ENCODE measurements at places on chromosomes 3 and 15.

GRCh38 chr15:23397779-23398178, 43.2 kb downstream of the GOLGA8S start:
- no peak for DNase-seq

DNA sequence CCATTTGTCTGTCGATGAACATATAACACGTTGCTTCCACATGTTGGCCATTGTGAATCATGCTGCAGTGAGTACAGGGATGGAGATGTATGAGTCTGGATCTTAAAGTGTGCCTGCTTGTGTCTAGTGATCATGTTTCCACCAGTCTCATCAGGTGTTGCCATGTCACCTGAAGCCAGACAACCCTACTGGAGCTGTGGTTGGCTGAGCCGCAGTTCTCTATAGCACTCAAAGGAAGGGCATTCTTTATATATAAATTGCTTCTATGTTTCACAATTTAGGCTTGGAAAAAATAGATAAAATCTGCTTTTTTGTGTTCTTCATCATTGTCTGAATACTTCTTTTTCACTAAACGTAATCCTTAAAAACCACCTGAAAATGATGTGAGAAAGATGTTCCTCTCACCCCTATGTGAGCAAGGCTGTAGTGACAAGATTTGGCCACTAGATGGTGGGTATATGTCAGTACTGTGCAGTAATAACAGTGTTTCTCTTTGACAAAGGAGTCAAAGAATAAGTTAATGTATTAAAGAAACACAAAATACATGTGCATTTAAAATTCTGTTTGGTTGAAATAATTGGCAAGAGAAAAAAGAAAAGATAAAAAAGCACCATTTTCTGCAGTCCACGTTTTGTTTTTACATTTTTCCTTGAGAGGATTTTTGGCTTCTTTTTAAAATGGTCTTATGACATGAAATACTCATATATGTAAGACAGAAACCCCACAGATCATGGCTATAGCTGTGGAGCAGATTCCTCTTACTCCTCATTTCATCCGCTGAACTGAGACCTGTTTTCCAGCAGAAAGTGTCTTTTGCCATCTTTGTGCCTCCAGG, 394.5 kb upstream of the DPPA4 start:
- peak; percentile 26 for DNase-seq

- DNase-seq: no peak
Measured at GRCh38 chr3:152193673-152194267, 75.0 kb upstream of the MBNL1 start.

- DNase-seq: no peak
Measured at GRCh38 chr3:81692766-81693165, 68.7 kb downstream of the GBE1 start.

DNA sequence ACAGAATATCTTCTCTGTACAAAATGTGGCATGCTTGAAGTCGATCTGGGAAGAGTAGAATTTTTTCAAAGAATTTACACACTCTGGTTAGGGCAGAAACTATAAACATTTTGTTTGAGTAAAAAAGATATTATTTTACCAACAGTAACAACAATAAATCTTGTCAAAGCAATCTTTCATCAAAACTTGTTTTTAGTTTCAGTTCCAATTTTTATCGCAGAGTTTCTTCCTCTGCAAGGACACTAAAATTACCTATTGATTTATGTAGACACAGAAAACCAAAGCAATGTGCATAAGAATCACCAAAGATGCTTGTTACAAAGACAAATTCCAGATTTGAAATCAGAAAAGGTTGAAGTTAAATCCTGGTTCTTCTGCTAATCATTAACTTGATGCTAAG, 61.9 kb downstream of the CGGBP1 start:
- DNase-seq: no peak

DNA sequence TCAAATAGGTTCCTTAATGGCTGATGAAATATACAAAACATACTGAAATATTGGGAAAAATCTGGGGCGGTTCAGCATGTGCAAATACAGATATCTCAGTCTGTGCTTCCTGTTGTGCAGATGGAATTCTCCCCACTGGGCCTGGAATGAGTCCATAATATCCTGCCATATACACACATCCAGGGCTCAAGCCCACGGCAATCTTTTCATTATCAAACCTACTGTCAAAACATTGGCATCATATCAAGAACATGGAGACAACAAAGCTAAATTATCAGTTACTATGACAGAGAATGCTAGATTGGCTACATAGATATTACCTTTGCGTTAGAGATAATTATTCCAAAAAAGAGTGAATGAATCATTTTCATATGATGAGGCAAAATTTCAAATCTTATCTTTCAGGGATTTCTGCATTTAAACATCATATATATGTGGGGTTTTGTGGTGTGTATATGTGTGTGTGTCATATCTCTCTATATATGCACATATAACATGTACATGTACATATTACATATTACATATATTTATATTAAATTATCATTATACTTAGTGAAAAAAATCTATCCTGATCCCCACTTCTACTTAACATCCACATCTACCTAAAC, 713.3 kb downstream of the GBE1 start:
- no peak for DNase-seq

DNA sequence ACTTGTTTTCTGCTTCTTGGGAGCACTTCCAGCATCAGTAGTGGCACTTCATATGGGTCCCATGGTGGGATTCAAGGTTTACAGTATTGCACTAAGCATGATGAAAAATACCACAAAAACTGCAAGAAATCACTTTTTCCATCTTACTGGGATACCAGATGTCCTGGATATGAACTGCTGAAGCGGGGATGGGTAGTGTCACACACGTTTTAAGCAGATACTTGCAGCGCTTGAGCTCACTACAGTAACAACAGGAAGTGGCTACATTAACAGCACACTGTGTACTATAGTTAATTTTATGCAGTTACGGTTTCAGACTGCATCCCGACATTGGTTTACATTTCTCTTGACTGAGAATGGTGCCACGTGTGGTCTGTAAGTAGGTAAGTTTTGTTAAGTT, 3.5 kb upstream of the ISG20 start:
- peak; percentile 9 for DNase-seq

GRCh38 chr3:182892226-182892625, 88.1 kb downstream of the DCUN1D1 start:
- no peak for DNase-seq

- no peak for DNase-seq
Measured at GRCh38 chr15:30882849-30883433, 20.8 kb upstream of the FAN1 start.

GRCh38 chr15:25093455-25094029, 138.8 kb downstream of the SNRPN start:
- DNase-seq: no peak

- no peak for DNase-seq
Measured at GRCh38 chr3:59601486-59601885, 551.7 kb upstream of the CFAP20DC start.

GRCh38 chr15:92657486-92657885, 1.9 kb upstream of the FAM174B start:
- no peak for DNase-seq

- no peak for DNase-seq
Measured at GRCh38 chr3:100637197-100637631, 27.8 kb downstream of the ADGRG7 start.

GRCh38 chr15:99719096-99719541, 14.1 kb downstream of the LYSMD4 start:
- DNase-seq: no peak

- no peak for DNase-seq
Measured at GRCh38 chr3:182629521-182629920, 163.8 kb upstream of the ATP11B start.

- DNase-seq: no peak
Measured at GRCh38 chr3:45137656-45138181, 8.5 kb downstream of the CDCP1 start.

DNA sequence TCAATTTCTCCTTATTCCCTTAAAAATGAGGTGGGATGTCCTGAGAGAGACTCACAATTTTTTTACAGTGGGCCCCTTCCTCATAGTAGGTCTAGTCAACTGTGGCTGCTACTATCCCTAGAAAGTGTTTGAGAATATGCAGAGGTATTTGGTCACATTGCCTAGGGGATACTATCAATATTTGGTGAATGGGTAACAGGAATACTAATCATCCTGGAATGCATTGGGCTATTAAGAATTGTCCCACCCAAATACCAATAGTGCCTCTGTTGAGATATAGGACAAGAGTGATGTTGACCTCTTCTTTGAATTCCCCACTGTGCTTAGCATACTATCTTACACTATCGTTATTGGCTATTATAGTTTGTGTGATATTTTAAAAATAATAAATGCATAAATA, 389.4 kb downstream of the DIPK2A start:
- no peak for DNase-seq

- peak; percentile 41 for DNase-seq
Measured at GRCh38 chr3:72523429-72524151, 324.7 kb downstream of the SHQ1 start.

DNA sequence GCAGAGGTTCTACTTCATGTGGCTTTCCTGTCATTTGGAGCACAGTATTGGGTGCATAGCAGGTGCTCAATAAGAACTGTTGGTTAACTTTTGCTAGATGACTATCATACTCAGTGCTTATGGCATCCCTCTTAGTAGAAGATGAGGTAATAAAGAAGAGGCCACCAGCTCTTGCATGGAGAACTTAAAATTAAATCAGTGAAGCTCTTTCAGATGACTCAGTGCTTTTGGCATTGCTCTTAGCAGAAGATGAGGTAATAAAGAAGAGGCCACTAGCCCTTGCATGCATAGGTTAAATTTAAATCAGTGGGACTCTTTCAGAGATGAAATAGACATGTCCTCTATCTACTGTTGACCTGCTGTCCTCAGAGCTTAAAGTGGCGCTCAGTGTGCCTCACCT, 109.4 kb upstream of the FGF7 start:
- no peak for DNase-seq

DNA sequence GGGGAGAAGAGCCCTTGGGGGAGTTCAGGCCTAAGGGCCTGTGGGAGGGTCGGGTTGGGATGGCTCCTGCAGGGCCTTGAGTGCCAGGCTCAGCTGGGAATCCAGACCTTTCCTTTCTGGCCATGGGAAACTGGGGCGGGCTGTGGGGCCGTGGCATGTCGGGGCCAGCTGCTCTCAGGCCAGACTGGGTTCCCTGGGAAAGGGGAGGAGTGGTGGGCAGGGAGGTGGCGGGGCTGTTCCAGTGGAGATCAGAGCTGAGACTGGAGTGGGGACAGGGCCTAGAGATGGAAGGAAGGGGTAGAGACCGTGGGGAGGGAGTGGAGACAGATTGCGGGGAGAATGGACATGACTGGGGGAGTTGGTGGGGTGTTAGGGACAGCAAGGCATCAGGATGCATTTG, 20.3 kb downstream of the FBLN2 start:
- DNase-seq: no peak

- peak; percentile 91 for DNase-seq
Measured at GRCh38 chr15:85618956-85619491, 175.7 kb downstream of the KLHL25 start.

DNA sequence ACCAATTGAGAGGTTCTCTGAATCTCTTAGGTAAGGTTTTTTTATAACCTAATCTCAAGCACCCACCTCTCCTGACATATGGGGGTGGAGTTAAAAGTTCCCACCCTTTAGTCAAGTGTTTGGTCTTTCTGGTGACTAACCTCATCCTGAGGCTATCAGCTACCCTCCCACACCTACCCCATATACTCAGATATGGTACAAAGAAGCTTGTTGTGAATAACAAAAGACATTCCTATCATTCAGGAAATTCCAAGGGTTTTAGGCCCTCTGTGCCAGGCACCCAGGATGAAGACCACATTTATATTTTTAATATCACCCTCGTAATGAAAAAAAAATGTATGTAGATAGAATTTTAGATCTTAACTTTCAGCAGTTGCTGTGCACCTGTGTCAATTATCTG, 9.0 kb downstream of the CHMP2B start:
- no peak for DNase-seq

- no peak for DNase-seq
Measured at GRCh38 chr3:63231643-63232042, 46.5 kb upstream of the SYNPR start.

- no peak for DNase-seq
Measured at GRCh38 chr3:136055491-136055890, 90.0 kb downstream of the PPP2R3A start.

DNA sequence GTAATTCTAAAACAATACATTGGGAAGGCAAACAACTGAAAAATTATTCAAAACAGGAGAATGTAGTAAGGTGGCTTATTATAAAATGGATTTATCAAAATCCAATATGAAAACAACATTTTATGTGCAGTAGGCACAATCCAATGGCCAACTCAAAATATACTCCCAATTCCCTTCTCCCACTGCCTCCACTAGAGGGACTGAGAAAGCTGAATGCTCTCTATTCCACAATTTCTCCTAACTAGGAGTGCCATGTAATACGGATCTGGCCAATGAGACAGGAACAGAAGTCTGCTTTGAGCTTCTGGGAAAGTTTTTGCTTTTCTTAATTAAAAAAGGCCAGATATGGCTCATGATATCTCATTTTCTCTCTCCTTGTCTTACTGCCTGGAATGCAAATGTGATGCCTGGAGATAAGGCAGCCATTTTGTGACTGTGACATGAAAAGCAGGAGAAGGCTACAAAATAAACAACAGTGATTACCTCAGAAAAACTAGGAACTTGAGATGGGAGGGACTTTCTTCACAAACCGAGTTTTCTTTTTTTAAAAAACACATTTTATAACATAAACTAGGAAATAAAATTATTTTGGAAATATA, 18.8 kb upstream of the VGLL4 start:
- no peak for DNase-seq

DNA sequence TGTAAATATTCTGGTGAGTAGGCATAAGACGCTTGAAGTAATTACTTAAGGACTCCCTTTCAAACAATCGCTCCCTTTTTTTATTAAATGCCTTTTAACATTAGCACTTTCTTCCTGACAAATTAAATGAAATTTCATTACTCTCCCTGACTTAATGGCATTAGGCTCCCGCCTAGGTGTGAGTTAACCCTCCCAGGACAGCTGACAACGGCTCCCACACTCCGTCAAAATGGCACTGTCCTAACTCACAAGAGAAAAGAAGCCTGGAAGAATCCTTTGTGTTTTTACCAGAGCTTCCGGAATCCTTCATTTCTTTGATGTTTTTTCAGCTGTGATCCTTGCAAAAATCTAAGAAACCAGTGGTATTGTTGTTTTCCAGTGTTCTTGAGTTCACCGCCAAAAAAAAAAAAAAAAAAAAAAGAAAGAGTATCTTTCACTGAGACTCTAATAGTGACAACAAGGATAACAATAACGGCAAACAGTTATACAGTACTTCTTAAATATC, 861.0 kb upstream of the NR2F2 start:
- no peak for DNase-seq

DNA sequence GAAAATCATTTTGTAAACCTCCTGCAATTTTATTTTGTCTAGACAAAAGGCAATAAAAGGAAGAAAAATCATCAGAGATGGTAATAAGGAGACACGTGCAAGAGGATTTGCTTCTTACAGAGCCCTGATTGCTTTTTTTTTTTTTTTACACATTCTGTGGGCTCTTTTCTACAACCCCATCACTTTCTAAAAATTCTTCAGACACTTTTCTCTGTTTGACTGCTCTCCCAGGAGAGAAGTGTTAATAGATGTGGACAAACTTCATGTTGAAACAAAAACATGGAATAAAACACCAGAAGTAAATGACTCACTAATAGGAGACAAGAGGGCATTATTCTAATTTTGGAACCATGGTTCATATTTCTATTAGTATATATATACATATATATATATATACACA, 114.4 kb upstream of the TPRG1 start:
- no peak for DNase-seq

GRCh38 chr3:59303452-59303851, 253.6 kb upstream of the CFAP20DC start:
- DNase-seq: no peak

- DNase-seq: no peak
Measured at GRCh38 chr3:37922721-37923568, 61.3 kb downstream of the CTDSPL start.
